Fibroblast of the aortic adventitia (primary cell): ENCODE measurements at places on chromosomes 11 and 22.

GRCh38 chr11:123700772-123701171 is 40.7 kb downstream of the ZNF202 start:
- DNase-seq: no peak

DNA sequence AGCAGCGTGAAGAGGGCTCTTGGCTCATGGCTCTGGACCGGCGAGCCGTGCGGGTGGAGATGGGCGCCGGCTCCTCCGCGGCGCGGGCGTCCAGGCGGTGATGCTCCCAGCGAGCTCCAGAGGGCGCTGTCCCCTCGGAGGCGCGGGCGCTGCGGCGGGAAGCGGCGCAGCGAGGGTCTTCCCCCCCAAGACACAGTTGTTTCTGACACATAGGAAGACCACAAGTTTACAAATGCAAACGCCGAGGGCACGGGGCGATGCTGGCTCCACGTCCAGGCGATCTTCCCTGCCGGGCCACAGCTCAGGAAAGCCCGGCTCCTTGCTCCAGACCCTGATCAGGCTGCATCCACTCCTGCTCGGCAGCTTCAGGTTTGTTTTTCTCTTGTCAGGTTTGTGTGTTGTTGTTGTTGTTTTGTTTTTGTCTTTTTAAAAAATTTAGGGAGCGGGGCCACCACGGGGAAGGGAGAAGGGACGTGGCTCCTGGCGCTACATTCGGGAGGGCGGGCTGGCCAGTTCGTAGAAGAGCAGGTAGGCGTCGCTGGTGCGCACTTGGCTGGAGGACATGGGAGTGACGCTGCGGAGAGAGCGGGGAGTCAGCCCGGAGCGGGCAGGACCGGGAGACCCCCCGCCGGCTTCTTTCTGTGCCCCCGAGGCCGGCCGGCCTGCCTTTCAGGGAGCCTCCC is 10.0 kb upstream of the MFRP start:
- peak; percentile 73 for DNase-seq

GRCh38 chr11:27504205-27504604 is 2.4 kb downstream of the LIN7C start:
- no peak for DNase-seq

DNA sequence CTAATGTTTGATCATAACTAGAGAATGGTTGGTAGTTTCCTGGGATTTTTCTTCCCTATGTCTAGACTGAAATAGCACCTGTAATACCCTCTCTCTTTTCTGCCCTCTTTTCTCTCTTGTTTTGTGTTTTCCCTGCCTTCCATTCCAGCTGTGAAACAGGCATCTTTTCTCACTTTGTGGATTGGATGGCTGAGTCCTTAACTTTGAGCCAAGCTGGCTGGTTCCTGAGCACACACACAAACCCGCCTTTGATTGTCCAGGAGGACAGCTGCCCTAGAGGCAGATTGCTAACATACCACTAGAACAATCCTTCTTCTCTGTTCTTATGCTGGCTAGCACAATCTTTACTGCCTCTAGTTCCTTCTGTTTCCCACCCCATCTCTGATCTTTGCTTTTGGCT is 17.7 kb downstream of the CTNND1 start:
- DNase-seq: peak; percentile 78

DNA sequence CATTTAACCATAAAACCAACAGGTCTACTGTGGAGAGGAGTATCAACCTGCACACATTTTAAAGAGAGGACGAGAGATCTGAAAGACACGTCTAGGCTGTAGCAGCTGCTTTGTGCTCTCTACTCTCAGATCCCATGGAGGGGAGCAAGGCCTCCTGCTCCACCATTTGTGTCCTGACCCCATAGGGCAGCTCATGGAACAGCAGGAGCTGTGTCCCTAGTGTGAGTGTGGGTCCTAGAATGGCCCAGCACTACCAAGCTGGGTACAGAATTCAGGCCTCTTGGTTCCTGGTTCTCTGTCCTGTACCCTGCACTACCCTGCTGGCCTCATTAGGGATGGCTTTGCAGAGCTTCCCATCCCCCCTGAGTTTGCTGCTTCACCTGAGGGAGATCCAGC is 76.5 kb downstream of the DHCR7 start:
- no peak for DNase-seq

GRCh38 chr11:134799386-134799785 is 387.3 kb upstream of the B3GAT1 start:
- DNase-seq: no peak

DNA sequence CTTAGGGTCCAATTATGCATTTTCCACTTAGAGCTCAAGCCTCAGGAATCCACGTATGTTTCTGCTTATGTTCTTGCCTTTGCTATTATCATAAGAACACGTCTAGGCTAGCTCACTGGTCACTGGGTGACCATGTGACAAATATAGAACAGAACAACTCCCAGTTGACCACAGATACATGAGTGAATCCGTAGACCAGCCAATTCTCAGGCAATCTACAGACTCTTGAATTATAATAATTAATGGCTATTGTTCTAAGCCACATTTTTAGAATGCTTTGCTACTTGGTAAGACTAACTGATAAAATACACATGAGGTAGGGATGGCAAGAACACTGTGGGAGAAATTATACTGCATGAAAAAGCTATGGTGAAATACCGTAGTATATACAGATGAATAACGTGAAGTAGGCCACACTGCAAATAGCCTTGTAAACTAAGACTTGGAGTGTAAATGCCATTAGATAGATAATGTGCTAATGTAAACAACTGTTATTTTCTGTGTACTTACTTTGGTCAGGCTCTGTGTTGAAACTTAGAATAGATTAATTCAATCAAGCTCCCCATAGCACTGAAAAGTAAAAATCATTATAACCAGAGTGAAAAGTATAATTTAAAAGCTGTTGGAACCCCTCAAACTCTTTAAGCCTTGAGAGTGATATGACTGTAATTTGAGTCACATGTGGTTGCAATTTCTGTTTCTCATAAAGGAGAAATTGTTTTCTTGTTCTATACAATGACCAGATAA is 366.2 kb upstream of the CCDC179 start:
- DNase-seq: peak; percentile 68

GRCh38 chr11:5476186-5476819 is 12.2 kb upstream of the OR52D1 start:
- peak; percentile 71 for DNase-seq

DNA sequence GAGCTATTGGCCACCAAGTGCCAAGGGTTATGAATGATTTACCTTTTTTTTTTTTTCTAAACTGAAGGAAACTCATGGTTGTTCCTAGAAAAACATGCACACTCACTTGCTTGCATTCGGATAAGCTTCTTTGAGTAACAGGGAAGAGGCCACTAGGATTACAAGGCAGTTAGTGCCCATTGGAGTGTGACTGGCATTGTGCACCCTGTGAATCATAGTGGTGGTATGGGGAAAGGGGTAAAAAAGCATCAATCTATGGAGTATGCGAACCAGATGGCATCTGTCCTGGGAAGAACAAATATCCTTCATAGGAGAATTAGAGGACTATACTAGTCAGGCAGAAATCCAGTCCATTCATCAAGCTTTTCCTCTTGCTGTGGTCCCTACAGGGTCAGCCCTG is 24.2 kb downstream of the CD44 start:
- DNase-seq: no peak

DNA sequence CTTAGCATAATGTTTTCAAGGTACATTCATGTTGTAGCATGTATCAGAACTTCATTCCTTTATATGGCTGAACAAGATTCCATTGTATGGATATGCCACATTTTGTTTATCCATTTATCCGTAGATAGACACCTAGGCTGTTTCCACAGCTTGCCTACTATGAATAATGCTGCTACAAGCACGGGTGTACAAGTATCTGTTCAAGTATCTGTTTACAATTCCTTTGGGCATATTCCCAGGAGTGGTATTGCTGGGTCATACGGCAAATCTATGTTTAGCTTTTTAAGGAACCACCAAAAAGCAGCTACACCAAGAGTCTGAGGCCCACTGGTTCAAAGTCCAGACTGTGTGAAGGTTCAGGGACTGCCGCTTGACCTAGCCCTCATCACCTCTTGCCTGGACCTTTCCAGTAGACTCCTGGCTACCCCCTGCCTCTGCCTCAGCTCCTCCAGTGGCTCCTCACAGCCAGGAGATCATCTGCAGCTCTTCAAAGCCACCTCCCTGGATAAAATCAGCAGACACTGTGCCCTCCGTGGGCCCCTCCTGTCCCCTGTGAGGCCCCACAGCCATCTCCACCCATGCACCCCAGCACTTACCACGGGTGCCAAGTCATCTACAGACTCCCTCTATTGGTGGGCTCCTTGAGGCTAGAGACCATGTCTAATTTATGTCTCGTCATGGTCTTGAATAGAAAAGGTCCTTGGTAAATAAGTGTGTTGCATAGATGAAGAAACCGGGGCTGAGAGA is 160.3 kb downstream of the MN1 start:
- peak; percentile 17 for DNase-seq

GRCh38 chr11:47067401-47067800 is 109.3 kb downstream of the ARFGAP2 start:
- DNase-seq: no peak
